ENCODE measurements at places on chromosomes 13 and 19.

- no peak for DNase-seq
Measured at GRCh38 chr13:105543742-105544141, 991.7 kb downstream of the EFNB2 start.

DNA sequence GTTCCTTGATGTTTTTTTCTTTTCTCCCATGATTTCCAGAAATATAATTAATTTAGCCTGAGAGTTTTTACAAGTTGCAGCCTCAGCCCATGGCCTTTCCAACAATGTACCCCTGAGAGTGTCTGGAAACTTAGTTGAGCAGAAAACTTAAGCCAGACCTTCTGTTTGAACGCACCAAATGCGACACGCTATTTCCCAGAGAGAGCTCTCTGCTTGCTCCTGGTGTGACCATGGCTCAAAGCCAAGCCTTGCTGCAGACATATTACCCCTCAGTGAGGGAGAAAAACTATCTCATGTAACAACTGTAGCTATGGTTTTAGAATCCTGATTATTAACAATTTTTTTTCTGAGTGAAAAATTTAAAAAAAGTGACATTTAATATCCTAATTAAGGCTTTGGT, 1204.5 kb upstream of the SLC10A2 start:
- no peak for DNase-seq

GRCh38 chr13:31413516-31413915, 213.7 kb downstream of the B3GLCT start:
- DNase-seq, result no peak

- DNase-seq, result no peak
Measured at GRCh38 chr13:107811233-107812013, 403.9 kb downstream of the LIG4 start.

GRCh38 chr13:113589251-113589960, 4.9 kb downstream of the TFDP1 start:
- DNase-seq, result no peak

DNA sequence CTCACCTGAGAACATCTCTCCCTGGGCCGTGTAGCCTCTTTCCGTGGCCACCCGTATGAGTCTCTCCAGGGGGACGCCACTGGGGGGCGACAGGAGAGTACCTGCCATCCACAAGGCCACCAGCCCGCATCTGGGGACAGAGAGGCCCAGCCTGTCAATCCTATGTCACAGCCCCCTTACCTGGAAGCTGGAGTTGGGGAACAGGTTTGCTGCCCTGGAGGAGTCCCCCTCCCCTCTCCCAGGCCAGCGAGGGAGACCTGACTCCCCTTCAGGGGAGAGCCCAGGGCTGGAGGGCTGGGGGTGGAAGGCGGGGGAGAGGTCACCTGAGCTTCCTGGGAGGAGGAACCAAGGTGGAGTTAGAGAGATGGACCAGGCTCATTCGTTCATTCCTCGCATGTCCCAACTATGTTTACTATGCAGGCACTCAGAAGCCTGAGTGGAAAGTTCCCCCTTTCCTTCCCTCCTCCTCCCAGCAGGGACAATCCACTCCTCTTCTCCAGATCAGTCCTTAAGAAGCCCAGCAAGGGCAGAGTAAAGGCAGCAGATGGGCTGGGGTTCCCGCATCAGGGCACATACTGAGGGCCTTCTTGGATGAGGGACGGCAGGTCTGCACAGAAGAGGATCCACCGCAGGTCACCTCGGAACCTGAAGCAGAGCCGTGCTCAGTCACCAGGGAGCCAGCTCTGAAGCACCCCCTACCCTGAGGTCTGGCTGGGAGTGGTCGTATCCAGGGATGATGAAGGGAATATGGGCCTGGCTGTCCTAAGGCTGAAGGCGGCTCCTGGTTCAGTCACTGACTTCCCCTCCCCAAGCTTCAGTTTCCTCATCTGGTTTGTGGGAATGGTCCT, 5.5 kb downstream of the ACTMAP start:
- DNase-seq, result no peak
